Upper lobe of right lung (tissue), 1 donor: ENCODE measurements at places on chromosomes 13 and 19.

DNA sequence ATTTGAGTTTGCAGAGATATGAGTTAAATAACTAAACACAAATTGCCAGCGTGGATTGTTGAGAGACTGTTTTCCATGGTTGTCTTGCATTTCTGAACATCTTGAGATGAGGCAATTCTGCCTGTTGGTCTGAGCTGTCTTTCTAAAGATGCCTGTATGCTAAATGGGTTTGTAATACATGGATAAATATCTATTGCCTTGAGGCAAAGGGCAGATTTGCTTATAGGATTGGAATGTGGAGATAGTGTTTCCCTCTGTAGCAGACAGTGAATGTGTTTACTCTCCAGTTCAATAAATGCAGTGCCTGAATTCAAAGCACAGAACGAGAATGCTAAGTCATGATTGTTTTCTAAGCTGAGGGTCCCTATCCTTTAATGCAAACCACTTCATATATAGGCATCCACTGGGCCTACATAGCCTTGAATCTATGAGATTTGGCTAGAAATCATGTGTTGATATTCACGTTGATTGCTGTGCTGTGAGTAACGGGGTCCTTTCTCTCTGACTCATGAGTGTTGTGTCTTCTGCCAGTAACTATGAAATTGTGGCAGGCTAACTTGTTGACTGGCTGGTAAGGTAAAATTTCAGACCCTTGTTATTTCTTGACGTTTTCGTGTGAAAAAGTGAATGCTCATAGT, 2554.8 kb downstream of the PCDH9 start:
- DNase-seq: no peak
- H3K27ac ChIP-seq: no peak overlapping the region
- no peaks in the 10 kb centered on the region for H3K36me3 ChIP-seq
- no peak overlapping the region for H3K4me3 ChIP-seq

DNA sequence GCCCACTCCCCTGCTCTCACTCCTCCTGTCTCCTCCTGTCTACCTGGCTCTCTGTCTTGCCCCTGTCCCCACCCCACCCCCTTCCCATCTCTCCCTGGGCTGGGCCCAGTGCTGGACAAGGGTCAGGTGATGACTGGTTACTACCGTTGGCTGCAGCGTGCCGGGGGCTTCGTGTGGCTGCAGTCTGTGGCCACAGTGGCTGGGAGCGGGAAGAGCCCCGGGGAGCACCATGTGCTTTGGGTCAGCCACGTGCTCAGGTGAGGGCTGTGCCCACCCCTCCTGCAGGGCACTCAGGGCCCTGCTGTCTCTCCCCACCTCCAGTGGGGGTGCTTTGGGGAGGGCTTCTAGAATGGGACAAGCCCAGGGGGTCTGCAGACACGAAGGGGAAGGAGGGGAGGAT, 7.6 kb downstream of the TMEM160 start:
- no peak overlapping the region for H3K27ac ChIP-seq
- H3K36me3 ChIP-seq: no peaks in the 10 kb centered on the region
- H3K4me1 ChIP-seq: peaks cover 6% of the 10 kb centered on the region
- H3K4me3 ChIP-seq: no peak overlapping the region
- DNase-seq: no peak
- no peaks in the 10 kb centered on the region for H3K27me3 ChIP-seq

- no peak overlapping the region for H3K4me3 ChIP-seq
- no peaks in the 10 kb centered on the region for H3K27me3 ChIP-seq
- no peak for DNase-seq
- peaks cover 30% of the 10 kb centered on the region for H3K4me1 ChIP-seq
- H3K36me3 ChIP-seq: peaks cover 26% of the 10 kb centered on the region
Observed at GRCh38 chr19:55616395-55616875, 7.9 kb downstream of the ZNF784 start.

DNA sequence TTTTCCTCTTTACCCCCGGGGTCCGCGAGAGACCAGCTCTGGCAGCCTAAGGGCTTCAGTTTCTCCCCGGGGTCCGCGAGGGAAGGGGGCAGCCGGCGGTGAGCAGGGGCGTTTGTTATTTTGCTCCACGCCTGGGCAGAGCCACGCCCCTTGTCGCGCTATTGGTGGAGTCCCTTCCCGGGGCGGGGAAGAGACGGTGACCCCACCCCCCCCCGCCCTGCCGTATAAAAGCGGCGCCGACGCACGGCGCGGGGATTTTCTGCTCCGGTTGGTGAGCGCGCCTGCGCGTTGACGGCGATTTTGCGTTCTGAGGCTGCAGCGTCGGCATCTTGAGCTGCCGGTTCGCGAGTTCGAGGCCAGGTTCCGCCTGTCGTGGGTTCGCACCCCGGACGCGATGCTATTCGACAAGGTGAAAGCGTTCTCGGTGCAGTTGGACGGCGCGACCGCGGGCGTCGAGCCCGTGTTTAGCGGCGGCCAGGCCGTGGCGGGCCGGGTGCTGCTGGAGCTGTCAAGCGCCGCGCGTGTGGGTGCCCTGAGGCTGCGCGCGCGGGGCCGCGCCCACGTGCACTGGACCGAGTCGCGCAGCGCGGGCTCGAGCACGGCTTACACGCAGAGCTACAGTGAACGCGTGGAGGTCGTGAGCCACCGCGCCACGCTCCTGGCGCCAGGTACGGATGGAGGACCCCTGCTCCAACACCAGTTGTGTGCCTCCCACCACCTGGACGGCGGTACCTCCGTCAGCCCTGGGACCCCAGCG, at the start of gene ARRDC2:
Gene ARRDC2 (plus strand): TSS at position 254 of the 757 bp plus-strand sequence. CDS start 141 bp downstream, at position 395.
- no peaks in the 10 kb centered on the region for H3K27me3 ChIP-seq
- H3K27ac ChIP-seq: peak within 1 kb of the TSS; percentile 89
- H3K4me3 ChIP-seq: peak within 1 kb of the TSS; percentile 65
- H3K36me3 ChIP-seq: peaks cover 45% of the 10 kb centered on the region
- DNase-seq: peak; percentile 94

GRCh38 chr19:3606174-3606689, 443 bp downstream of the TBXA2R start:
- H3K4me1 ChIP-seq: peaks cover 33% of the 10 kb centered on the region
- peak; percentile 69 for DNase-seq
- peak overlapping the region; percentile 11 for H3K27ac ChIP-seq
- no peaks in the 10 kb centered on the region for H3K27me3 ChIP-seq
- peak overlapping the region; percentile 45 for H3K4me3 ChIP-seq
- H3K36me3 ChIP-seq: peaks cover 2% of the 10 kb centered on the region

DNA sequence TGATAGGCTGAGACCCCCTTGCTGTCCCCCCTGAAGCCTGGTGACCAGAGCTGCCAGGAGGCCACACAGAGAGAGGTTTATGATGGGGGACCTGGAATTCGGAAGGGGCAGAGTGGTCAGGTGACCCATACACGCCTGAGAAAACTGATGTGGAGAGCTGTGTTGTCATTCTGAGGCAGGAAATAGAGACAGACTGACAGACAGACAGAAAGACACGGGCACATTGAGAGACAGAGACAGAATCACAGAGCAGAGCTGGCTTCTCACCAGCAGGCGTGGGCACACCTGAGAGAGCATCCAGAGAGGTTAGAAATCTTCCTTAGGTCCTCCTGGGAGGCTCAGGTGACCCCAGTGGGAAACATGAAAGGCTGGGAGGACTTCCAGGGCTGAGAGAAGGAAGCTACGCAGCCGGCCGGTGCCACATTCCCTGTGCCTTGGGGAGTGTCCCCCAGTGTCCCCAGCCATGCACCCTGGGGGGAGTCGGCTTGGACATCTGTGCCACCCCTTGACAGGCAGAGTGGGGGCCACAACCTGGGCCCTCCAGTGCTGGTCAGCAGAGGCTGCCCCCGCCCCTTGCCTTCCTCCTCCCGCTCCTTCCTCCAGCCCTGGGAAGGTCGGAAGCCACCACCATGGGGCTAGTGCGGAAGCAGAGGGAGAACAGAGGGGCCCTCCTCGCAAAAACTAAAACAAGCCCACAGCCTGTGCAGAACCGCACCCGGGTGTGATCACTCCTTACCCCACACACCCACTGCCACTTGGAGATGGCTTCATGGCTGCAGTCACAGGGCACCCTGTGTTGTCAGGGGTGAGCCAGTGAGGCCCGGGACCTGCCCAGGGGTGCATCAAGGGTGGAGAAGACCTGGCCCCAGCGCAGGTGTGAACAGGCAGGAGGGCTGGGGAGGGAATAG, 2.2 kb downstream of the FFAR1 start:
- no peaks in the 10 kb centered on the region for H3K36me3 ChIP-seq
- DNase-seq: peak; percentile 56
- H3K27ac ChIP-seq: no peak overlapping the region
- no peaks in the 10 kb centered on the region for H3K4me1 ChIP-seq
- no peak overlapping the region for H3K4me3 ChIP-seq

DNA sequence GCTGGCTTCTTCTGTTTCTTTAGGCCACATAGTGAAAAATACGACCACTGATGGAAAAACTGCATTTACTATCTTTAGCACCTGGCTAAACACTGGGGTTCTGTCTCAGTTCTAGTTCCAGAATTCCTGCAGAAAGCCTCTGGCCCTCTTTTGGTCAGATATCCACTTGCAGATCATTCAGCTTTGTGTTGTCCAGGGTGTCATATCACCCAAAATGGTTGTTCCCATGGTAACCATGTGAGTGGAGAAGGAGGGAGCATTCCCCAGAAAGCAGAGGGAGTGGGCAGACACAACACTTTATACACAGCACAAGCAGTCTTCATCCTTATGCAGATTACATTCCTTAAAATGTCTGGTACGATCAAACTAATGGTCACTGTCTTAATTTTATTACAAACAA, 73.5 kb downstream of the CAB39L start:
- H3K27me3 ChIP-seq: no peaks in the 10 kb centered on the region
- DNase-seq: no peak
- no peaks in the 10 kb centered on the region for H3K36me3 ChIP-seq
- no peak overlapping the region for H3K27ac ChIP-seq

DNA sequence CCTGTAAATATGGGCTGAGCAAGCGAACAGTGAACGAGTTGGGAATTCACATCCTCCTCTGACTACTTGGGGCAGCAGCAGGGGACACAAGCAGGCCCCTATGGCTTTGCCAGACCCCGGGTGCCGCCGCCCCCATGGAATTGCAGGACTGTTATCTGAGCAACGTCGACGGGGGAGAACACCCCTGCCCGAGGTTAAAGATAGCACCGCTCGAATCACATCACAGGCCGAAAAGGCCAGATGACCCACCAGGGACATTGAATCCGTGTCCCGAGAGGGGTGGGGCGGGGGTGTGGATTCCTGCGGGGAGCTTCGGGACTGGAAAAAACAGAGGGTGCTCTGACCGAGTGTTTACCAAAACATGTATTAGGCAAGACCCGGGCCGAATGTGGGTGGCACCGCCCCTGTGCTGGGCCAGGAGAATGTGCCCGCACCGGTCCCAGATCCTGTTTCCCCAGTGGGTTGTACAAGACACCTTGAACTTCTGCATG, 9.1 kb downstream of the FEM1A start:
- H3K27me3 ChIP-seq: no peaks in the 10 kb centered on the region
- peaks cover 17% of the 10 kb centered on the region for H3K36me3 ChIP-seq
- no peak overlapping the region for H3K4me3 ChIP-seq
- H3K4me1 ChIP-seq: no peaks in the 10 kb centered on the region
- peak overlapping the region; percentile 65 for H3K27ac ChIP-seq
